ENCODE measurements at places on chromosomes 3 and 15. TPM values are rescaled to one million over a fixed set of nuclear protein-coding genes. Genes with fewer than 3 reads are reported as not detected.
A peak's percentile ranks its signal among the peaks of the same experiment; 100 is the strongest.

- no peak for DNase-seq
These were observed 209.9 kb upstream of the CTNNB1 start for GRCh38 chr3:40989141-40990061.

DNA sequence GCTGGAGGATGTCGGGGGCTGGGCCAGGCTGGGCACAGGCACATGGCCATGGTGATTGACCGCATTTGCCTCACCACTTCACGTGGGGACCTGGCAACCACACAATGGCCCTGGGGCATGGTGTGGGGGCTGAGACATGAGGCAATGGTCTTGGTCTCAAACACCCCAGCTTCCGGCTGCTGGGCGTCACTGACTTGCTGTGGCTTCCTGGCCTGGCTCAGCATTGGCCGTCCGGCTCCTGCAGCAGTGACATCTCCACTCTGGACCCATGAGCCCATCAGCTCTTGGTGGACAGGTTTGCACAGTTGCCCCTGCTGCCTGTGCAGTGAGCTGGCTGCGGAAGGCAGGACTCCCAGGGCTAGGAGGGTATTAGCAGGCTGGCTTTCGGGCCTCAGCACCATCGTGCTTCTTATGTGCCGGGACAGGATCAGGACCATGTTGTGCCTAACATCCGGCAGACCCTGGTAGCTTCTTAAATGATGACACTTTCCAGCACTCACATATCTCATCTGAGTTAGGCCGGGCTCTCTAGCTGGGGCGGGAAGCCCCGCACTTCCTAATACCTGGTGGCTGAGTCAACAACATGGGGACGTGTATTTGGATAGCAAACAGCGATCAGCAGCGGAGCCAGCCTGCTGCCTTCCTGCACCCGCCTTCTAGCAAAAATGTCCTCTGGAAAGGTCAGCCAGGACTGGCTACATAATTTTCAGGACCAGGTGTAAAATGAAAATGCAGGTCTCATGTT, 34.1 kb downstream of the ZNF710 start:
- no peak for DNase-seq

- DNase-seq: no peak
These were observed 404.2 kb upstream of the CDIN1 start for GRCh38 chr15:36175186-36175740.

- DNase-seq: no peak
These were observed 20.9 kb downstream of the FBXO22 start for GRCh38 chr15:75924576-75924975.

- DNase-seq: no peak
These were observed 376.8 kb upstream of the THBS1 start for GRCh38 chr15:39204031-39204430.

GRCh38 chr3:139291276-139292051, 52.4 kb upstream of the MRPS22 start:
- no peak for DNase-seq

- DNase-seq: peak; percentile 83
These were observed 22.0 kb upstream of the TATDN2 start for GRCh38 chr3:10226293-10226692.

- peak; percentile 79 for DNase-seq
These were observed 36.1 kb downstream of the TTC23 start for GRCh38 chr15:99213187-99213811.

GRCh38 chr3:179929091-179929529, 107.6 kb downstream of the PEX5L start:
- peak; percentile 71 for DNase-seq

DNA sequence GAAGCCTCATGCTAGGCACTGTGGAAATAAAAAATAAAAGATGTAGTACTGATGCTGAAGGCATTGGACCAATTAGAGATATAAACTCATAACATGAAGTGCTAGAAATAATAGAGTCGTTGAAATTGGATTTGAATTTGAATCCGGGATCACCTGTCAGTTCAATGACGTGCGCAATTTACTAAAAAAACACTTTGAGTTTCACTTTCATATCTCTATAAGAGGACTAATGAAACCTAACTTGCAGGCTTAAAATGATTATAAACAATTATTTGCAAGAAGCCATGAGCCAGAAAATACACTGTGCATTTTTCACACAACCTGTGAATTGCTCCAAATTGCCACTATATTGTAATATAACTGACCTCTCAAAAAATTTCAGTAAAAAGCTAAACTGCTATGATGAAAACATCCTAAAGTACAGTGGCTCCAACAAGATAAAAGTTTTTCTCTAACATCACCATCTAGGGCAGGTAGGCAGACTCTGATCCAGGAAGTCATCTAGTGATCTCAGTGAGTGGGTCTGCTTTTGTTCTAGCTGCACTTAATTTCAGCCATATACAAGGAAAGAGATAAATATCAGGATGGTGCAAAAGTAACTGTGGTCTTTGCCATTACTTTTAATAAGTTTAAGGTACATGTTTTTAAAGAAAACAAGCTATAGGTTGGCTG, 440.2 kb downstream of the CNTN6 start:
- no peak for DNase-seq

DNA sequence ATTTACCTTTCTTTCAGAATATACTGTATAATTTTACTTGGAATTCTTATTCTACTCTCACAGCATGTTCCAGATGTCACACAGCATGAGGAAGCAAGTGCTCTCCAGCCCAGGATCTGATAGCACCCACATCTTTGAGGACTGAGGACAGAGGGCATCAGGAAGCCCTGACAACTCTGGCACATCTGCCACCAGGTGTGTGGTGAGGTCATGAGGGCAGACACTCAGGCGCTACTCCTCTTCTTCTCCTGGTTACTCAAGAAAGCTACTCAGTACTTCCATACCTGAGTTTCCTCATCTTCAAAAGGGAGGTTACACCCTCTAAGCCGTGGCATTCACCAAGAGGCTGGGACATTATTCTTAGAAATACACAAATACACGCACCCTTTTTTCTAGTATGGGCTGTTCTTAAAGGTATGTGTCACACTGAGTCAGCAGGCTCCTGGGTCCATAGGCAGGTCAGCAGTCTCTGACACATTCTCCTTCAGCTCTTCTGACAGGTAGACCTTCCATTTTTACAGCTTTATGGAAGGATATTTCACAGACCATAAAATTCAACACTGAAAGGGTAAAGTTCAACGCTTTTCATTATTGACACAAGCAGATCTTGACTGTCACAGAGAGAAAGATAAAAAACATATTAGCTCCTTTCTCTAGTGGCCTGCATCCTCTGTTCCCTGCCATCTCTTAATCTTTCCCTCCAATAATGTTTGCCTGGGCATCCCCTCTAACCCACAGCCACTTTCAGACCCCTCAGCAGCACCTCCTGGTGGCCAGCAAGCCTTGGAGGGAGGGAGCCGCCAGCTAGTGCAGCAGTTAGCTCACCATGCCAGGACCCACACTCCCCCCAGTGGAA, 103.2 kb upstream of the TJP1 start:
- DNase-seq: peak; percentile 93

DNA sequence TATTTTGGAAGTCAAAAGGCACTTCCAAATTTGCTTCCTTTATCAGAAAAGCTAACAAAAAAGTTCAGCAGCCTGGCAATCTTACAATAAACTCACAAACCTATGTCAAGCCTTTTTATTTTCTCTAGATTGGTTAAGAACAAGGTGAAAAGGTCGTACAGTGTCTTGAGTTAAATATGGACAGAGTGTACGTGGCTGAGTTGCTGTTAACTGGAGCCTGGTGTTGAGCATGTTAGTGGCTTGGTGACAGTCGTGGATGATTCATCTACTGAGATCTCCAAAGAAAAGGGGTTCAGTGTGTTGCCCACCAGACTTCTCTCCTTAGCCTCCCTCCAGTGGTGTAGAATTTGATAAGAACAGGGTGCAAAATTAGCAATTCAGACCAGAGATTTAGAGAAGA, 89.7 kb downstream of the SSR3 start:
- no peak for DNase-seq

GRCh38 chr3:4894891-4895530, 84.2 kb upstream of the BHLHE40 start:
- DNase-seq: no peak

GRCh38 chr3:126464093-126464492, 11.6 kb downstream of the ZXDC start:
- DNase-seq: no peak

- DNase-seq: no peak
These were observed 49.6 kb upstream of the BNIP2 start for GRCh38 chr15:59738676-59739075.

DNA sequence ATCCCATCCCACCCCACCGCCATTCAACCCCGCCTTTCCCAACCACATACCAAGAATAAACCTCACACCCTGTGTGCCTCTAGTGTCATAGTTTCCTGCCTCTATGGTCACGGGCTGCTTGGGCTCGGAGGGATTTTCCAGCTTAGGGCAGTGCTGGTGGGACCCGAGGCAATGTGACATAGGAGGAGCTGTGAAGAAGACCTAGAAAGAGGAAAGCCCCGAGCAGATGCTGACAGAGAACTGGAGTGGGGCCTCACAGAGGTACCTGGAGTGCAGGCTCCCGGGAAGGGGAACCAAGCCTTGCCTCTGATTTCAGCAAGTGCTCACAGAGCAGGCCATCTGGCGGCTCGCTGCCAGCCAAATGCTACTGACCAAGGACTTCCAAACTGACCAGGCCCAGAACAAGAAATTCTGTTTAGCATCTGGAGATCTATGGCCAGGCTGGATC, 27.5 kb downstream of the BHLHE40 start:
- no peak for DNase-seq

DNA sequence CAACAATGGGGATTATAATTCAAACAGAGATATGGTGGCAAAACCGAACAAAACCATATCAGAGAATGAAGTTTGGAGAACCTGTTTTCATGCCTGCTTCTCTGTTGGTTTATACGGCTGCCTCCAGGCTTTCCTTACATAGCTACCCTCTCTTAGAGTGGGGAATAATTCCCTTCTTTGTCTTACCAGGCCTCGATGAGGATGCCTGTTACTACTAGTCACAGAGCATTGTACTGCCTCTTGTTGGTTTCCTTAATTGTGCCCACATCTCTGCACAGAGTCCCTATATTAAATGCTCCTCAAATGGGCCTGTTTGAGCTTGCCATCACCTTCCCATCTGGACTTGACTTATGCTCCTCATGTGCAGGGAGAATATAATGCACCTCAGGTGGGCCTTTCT, 92.9 kb downstream of the NCEH1 start:
- DNase-seq: no peak

GRCh38 chr3:135271177-135272025, 476.3 kb downstream of the EPHB1 start:
- no peak for DNase-seq

GRCh38 chr15:72783004-72783639, 436 bp downstream of the ADPGK start:
- DNase-seq: no peak

DNA sequence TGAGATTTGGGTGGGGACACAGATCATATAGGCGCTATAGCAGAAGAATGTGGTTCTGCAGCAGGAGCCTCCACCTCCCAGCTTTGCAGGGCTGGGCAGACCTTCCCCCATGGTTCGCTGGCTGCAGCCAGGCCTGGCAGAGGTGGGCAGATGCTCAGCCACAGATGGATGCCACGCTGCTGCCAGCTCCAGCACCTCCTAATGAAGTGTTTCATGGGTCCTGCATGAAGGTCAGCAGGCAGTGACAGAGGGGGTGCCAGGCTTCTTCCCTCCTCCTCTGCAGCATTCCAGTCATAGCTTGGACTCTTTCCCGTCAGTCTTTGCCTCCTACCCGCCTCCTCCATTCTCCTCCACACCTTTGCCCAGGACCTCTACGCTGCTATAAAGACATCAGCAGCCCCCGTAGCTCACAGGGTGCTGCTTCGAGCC, 85.9 kb downstream of the SLCO3A1 start:
- DNase-seq: no peak

DNA sequence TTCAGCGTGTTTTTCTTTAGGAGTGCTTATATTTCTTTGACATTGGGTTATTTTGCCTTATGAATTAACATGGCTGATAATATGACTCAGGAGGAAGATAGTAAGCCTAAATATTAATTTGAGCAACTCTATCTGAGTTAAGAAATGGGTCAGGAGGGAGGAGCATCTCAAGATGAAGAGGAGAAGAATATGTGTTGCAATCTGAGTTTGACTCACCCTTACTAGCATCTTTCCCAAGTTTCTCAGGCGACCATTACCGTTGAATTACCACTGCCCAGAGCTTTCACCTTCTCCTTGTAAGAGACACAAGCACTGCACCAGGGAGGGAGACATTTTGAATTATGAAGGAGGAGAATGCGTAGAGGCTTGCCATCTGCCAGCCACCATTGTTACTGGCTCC, 138.3 kb upstream of the MYRIP start:
- DNase-seq: no peak

DNA sequence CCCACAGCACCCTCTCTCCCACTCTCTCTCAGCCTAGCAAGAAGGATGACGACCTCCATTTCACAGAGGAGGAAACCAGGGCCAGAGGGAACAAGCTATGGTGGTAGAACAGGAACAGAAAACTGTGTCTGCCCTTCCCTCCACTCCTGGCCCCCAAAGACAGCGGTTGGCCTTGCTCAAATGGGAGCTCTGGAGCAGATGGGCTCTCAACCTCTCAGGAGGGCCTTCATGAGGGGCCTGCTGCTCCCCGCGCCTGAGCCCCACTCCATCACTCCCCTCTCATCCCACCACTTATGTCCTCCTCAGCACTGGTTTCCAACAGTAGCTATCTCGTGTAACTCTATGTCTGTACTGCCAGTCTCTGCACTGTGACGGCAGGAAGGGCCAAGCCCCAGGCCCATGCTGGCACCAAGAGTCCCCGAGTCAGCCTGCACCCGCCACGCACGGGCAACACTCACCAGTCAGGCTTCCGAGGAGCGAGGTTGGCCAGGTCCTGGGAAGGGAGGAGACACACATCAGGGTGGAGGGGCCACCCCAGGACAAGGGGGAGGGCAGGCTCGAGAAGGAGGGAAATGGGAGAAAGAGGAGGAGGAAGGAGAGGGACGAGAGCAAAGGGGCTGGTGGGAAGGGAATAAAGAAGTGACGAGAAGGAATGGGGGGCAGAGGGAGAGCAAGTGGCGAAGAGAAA, 45.5 kb downstream of the PTH1R start:
- no peak for DNase-seq

- no peak for DNase-seq
These were observed 5.2 kb upstream of the VEPH1 start for GRCh38 chr3:157508461-157508860.

DNA sequence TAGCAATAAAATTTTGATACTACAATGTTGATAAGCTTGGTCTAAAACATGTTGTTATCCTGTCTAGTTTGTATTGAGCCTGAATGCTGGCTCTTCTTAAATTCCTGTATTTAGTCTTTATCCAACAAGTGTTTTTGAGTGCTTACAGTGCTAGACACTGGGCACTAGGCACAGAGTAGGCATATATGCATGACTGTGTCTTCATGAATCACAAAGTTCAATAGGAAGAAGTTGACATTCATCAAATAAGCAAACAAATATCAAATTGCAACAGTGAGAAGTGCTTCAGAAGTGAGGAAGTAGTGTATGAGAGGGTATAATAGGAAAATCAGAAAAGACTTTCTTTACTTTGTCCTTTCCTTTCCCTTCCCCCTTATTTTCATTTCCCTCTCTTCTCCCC, 6.8 kb downstream of the CD96 start:
- no peak for DNase-seq

GRCh38 chr3:156825795-156826143, 384 bp upstream of the LEKR1 start:
- DNase-seq: no peak

COLQ gene
- 1.9 TPM for total RNA-seq

KIF15 gene
- total RNA-seq: 26.4 TPM

FAM107A gene
- total RNA-seq: 0.57 TPM

ALPK3 gene
- total RNA-seq: 19.2 TPM

ERC2 gene
- 20.9 TPM for total RNA-seq

TNFSF10 gene
- not detected for total RNA-seq

KCNMB2 gene
- total RNA-seq: not detected

PSTPIP1 gene
- total RNA-seq: 0.63 TPM

CHP1 gene
- total RNA-seq: 89.0 TPM

ALDH1A2 gene
- total RNA-seq: 0.31 TPM

CXCR6 gene
- not detected for total RNA-seq

ZCWPW2 gene
- total RNA-seq: 0.39 TPM

CTXN2 gene
- total RNA-seq: not detected
